ENCODE measurements at places on chromosomes 13 and 19.
A peak's percentile ranks its signal among the peaks of the same experiment; 100 is the strongest.

DNA sequence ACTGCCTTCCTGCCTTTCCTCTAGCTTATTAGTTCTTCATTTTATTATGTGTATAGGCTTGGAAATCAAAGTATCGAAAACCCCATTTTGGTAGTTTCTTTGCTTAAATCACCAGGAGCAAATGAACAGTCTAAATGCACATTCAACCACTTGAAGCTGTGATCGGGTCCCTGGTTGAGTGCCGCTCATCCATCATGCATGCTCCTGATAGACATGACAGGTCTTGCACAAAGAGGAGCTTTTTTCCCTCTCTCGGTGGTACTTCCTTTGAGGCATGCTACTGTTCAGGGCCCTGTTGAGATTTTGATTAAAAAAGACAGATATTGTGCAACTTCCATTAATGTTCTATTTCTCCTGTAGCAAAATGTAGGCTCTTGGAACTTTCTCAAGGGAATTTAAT, 185.8 kb downstream of the OLFM4 start:
- no peak for DNase-seq

GRCh38 chr13:34591129-34591528, 350.9 kb upstream of the NBEA start:
- no peak for DNase-seq

- no peak for DNase-seq
Measured at GRCh38 chr19:41935760-41936415, 7.6 kb upstream of the ERFL start.

GRCh38 chr13:61414686-61415057, 977 bp downstream of the PCDH20 start:
- no peak for DNase-seq

DNA sequence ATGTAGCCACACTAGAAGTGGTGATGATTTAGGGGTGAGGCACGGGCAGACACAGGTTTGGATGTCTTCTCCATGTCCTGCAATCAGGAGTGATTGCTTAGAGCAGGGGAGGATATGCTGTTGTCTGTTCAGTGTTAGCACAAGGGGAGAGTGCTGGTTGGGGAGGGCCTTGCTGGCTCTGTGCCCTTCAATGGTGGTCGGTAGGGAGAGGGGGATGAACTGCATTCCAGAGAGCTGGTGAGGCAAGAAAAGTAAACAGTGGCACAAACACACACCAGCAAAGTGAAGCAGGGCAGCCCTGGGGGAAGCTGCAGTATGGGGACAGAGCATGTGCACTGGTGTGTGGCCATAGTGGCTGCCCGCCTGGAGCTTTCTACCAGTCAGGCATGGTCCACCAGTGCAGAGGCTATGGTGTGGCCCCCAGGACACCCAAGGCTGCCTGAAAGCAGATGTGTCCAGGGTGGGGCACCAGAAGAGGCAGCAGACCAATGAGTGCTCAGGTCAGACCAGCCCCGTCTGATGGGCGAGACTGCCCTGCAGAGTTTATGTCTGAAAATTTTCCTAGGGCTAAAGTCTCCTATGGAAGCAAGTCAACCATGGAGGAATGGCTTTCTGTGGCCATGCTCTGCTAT, 1676.9 kb downstream of the PCDH9 start:
- DNase-seq, result no peak

DNA sequence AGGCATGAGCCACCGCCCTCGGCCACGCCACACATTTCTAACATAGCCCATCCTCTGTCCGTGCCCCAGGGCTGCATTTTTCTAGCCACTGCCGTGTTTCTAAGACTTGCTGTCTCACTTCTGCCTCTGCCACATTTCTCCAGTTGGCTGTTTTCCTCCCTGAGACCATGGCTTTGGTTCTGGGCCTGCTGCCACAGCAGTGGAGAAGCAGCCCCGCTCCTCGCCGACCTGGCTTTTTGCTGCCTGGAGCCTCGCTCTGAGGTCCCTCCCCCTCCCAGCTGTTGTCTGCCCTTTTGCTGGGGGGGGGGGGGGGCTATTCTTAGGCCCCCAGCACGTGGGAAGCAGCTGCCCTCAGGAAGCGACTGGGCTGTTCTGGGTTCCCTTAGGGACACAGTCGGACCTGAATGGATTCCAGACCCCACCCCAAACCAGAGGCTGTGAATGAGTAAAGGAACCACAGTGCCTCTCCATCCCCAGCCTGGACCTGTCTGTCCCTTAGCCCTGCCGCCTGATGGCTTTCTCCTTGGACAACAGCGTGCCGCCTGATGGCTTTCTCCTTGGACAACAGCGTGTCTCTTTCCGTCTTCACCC, 3.3 kb downstream of the GYS1 start:
- no peak for DNase-seq

GRCh38 chr13:101545521-101545920, 93.0 kb downstream of the ITGBL1 start:
- DNase-seq, result no peak

GRCh38 chr13:77701305-77701704, 3.8 kb downstream of the SLAIN1 start:
- no peak for DNase-seq

DNA sequence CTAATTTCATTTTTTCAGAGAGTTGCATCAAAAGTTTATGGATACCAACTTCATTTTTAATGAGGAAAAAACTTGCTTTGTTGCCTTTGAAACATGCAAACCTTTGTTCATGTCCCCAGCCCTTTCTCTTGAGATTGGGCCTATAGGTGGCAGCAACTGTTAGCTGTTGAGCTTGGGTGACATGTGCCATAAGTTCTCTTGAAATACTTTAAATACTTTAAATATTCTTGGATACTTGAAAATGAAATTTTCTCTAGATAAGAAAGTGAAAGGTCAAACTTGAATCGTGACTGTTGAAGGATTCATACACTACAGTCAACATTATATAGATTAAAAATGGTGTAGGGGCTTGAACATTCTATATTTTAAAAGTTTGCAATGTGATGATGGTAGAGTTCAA, 294.9 kb downstream of the NDFIP2 start:
- no peak for DNase-seq

DNA sequence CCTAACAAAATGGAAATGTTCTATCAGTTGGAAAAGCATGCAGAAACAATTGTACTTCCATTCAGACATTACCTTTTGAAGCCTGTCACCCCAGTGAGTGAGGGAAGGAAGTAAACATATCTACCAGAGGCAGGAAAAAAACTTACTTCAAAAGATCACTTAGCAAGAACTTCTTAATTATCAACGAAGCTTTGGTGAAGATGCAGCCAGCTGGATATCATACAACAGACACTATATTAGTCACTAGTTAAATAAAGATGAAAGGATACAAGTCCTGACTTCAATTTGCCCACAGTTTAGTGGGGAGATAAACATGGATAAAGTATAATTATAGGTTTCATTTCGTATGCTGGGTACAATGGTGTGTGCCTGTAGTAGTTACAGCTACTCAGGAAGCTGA, 148.8 kb downstream of the TNFRSF19 start:
- DNase-seq, result no peak

GRCh38 chr19:42199440-42200115, 17.9 kb downstream of the DEDD2 start:
- DNase-seq, result peak; percentile 67

- DNase-seq, result no peak
Measured at GRCh38 chr13:92974905-92975429, 251.6 kb upstream of the GPC6 start.

GRCh38 chr19:51948975-51949374, 21.7 kb downstream of the ZNF613 start:
- no peak for DNase-seq

GRCh38 chr19:39402346-39403300, 4.0 kb upstream of the ZFP36 start:
- DNase-seq, result peak; percentile 86

- no peak for DNase-seq
Measured at GRCh38 chr19:18878058-18878797, 17.7 kb downstream of the CERS1 start.

GRCh38 chr13:95918860-95919259, 134.3 kb downstream of the UGGT2 start:
- DNase-seq, result no peak

- no peak for DNase-seq
Measured at GRCh38 chr19:46892252-46893179, 31.7 kb downstream of the ARHGAP35 start.

- DNase-seq, result no peak
Measured at GRCh38 chr19:34265221-34265650, 10.9 kb downstream of the GARRE1 start.

GRCh38 chr19:11446652-11447301, 11.3 kb downstream of the PRKCSH start:
- no peak for DNase-seq

DNA sequence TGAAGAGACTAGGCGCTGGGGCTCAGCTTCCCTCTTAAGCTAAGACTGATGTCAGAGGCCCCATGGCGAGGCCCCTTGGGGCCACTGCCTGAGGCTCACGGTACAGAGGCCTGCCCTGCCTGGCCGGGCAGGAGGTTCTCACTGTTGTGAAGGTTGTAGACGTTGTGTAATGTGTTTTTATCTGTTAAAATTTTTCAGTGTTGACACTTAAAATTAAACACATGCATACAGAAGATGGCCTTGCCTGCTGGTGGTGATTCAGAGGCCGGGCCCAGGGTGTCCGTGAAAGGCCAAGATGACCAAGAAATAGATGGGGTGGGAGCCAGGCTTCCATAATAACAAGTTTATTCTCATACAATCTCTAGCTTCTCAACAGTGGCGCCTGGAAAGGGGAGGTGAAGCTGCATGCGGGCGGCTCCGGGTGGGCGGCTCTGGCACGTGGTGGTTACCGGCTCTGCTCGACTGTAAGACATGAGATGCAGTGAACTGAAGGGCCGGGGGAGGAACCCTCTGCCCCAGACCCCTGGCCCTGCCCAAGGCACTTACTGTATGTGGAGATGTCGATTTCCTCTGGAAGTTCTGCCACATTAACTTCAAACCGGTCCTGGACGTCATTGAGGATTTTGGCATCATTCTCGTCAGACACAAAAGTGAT, 10.5 kb downstream of the DDX39A start:
- DNase-seq, result no peak

DNA sequence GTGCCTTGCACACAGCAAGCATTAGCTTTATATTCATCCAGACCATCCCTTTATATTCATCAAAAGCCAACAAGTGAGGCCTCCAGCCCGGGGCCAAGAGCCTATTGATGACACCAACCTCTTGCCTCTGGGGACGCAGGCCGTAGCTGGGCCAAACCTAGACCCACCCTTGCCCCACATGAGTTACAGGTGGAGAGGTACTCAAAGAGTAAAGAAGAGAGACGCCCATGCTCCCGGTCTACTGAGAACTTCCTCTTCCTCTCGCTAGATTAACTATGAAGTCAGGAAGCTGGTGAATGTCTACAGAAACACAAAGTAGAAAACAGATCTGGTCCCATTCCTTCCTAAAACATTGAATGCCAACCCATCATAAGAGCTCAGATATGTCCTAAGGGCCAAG, 3.8 kb upstream of the MLNR start:
- DNase-seq, result no peak

GRCh38 chr19:52120286-52120685, 19.5 kb downstream of the ZNF616 start:
- no peak for DNase-seq

GRCh38 chr19:44447916-44448674, at the start of gene ZNF229:
Gene ZNF229, minus strand, starts transcription at chr19:44448472. Its CDS starts 5,625 bp downstream, at chr19:44442847.
- DNase-seq, result peak; percentile 32

- no peak for DNase-seq
Measured at GRCh38 chr13:112658808-112659207, 31.0 kb upstream of the ATP11A start.

- no peak for DNase-seq
Measured at GRCh38 chr13:59261928-59262488, 901.7 kb downstream of the DIAPH3 start.

- no peak for DNase-seq
Measured at GRCh38 chr19:53624771-53625545, 6.8 kb upstream of the DPRX start.

- no peak for DNase-seq
Measured at GRCh38 chr19:12482509-12482886, 2.1 kb downstream of the ZNF709 start.

DNA sequence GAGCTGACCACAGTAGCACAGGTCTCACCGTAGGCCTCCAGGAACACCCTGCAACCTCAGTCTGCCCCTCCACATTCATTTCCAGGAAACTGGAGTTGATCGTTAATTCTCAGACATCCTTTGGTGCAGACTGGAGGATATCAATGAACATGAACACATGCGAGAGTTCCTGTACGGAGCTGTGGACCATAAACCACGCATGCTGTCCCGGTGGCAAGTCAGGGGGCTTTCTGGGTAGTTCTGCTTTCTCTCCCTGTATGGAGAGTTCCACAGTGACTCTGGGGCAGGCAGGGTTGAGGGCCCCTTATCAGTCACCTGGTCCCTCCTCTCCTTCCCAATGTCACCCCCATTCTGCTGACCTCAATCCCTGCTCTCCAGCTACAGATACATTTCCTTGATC, 55.5 kb upstream of the URI1 start:
- no peak for DNase-seq

GRCh38 chr19:44817725-44818465, 9.0 kb downstream of the BCAM start:
- no peak for DNase-seq

- DNase-seq, result no peak
Measured at GRCh38 chr13:40283666-40284065, 382.8 kb downstream of the FOXO1 start.

GRCh38 chr13:69903081-69903480, 204.5 kb upstream of the ATXN8OS start:
- DNase-seq, result no peak

GRCh38 chr13:22468824-22469223, 712.0 kb upstream of the SGCG start:
- DNase-seq, result no peak

GRCh38 chr13:30371649-30372265, 50.5 kb upstream of the UBE2L5 start:
- peak; percentile 68 for DNase-seq

DNA sequence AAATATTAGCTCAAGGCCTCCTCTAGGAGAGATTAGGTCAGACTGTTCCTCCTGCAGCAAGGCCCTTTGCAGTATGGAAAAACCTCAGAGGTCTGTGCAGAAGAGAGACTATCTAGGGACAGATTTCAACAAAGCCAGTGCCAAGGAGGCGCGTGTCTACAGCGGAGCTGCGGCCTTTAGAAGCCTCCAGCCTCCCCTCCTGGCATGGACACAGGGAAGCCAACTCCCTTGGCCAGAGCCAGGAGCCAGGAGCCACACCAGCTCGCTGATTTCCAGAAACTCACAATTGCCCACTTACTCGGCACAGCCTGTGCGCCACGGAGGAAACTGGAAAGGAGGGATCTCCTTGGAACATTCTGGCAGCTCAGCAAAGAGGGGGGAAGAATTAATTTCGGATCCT, 63.4 kb downstream of the INSR start:
- no peak for DNase-seq

Measured in T-helper 2 cell treated with Interferon-gamma antibody and Interleukin-4, amounts not matched to agents 5 μg/mL and 100 μg/mL, for 36 hours (primary cell).